Activated CD4-positive, alpha-beta memory T cell treated with anti-CD3 and anti-CD28 coated beads for 36 hours (primary cell): ENCODE measurements at places on chromosomes 4 and X. TPM values are rescaled to one million over a fixed set of nuclear protein-coding genes. Genes with fewer than 3 reads are reported as not detected.

The P2RY4 gene
- not detected for total RNA-seq

The RS1 gene
- total RNA-seq, result not detected

GRCh38 chr4:139493176-139493575 is 39.3 kb downstream of the RAB33B start:
- no peak for DNase-seq

The SSX1 gene
- not detected for total RNA-seq

DNA sequence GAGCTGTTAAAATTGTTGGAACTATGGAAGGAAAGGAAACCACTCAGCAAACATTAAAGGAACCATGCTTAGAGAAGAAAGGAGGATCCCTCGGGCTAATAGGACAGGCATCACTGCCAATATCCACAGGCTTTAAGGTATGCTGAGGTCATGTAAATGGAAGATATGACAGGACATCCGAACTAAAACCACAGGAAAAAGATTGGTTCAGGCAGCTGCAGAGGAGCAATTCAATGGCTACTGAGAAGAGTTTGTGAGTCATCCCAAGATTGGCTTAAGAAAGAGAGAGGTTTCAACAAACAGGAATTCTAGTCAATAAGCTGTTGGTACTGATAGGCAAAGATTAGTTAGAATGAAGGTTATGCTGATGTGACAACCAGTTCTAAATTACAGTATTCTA is 106.4 kb upstream of the FAM241A start:
- no peak for DNase-seq

- DNase-seq, result no peak
These were observed 13.9 kb downstream of the FHIP1A start for GRCh38 chr4:151422854-151423253.

GRCh38 chr4:1583051-1583785 is 100.9 kb downstream of the FAM53A start:
- DNase-seq, result no peak

DNA sequence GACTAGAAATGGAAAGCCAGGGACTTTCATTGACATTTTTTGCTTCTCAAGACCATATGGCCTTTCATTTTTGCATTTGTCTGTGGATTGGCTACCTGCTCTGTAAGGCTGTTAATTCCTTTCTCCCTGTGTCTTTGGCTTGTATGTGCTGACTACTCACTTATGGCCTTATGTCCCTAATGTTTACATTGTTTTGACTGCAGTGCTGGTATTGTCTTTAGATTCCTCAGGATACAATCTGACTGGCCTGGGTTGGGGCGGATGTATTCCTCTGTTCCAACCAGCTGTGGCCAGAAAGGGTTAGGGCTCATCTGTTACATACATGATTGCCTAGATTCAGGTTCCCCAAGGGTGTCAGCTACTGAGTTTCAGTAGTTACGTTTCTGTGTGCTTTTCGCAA is 108.1 kb downstream of the RAPGEF2 start:
- DNase-seq, result no peak

GRCh38 chr4:117135634-117136354 is 50.4 kb upstream of the TRAM1L1 start:
- DNase-seq, result no peak

The F9 gene
- not detected for total RNA-seq

- DNase-seq, result no peak
These were observed 31.2 kb downstream of the GAB1 start for GRCh38 chr4:143367863-143368262.

The STOX2 gene
- not detected for total RNA-seq

DNA sequence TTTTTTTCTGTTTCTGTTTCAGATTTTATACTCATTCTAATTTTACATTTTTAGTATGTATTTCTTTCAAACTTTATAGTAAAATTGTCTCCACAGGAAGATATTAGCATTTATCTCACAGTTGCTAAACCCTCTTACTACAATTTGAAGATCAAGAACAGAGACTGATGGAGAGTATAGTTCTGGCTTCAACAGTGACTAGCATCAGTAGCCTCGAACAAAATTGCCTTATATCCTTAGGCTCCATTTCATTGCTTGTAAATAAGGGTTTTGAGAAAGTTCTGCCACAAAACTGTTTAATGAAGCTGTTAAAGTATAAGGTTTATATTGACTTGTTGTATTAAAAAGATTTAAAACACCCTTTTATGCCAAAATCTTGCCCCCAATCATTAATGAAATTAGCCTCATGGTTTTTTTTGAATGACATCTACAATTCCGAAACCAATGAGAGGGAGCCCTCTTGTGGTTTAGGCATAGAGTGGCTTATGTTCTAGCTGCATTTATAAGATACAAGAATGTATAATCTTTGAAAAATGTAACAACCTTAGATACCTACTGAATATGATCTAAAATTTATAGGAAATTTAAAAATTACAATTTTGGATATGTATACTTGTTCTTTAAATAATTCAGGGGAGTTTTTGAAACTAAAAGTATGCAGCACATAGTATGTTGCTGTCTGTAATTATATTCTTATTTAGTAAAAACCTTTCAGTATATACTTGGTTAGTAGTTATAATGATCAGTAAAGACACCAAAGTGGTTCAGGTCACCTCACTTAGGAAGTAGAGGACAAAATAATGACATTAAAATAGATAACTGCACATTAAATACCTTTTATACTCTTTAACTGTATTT is 109.8 kb upstream of the HPGD start:
- DNase-seq, result no peak

- no peak for DNase-seq
These were observed 169.3 kb downstream of the CHIC2 start for GRCh38 chr4:53895137-53895536.
